Neuronal stem cell (in vitro differentiated cells): ENCODE measurements at places on chromosomes 11 and 22.
A peak's percentile ranks its signal among the peaks of the same experiment; 100 is the strongest.

- DNase-seq: no peak
These were observed 33.8 kb downstream of the TP53I11 start for GRCh38 chr11:44916801-44917385.

GRCh38 chr22:33018232-33018864, 39.8 kb downstream of the SYN3 start:
- DNase-seq: peak; percentile 48

DNA sequence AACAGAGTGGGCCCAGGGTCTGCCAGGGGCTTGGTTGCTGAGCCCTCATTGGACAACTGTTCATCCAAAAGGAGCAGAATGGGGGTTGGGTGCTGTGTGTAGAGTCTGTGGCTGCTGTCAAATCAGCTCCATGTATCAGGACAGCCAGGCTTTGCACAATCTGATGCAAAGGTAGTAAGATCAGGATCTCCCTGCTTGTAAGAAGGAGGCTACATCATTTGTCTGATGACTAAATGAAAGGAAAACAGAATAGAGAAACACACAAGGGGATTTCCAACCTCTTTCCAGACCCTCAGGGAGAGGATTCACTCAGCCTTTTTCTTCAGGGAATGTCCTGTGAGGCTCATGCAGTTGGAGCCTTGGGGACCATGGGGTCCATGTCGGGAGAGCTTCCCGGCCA, 7.2 kb downstream of the MICAL2 start:
- no peak for DNase-seq

GRCh38 chr11:87263979-87264378, 226.2 kb downstream of the TMEM135 start:
- DNase-seq: no peak

DNA sequence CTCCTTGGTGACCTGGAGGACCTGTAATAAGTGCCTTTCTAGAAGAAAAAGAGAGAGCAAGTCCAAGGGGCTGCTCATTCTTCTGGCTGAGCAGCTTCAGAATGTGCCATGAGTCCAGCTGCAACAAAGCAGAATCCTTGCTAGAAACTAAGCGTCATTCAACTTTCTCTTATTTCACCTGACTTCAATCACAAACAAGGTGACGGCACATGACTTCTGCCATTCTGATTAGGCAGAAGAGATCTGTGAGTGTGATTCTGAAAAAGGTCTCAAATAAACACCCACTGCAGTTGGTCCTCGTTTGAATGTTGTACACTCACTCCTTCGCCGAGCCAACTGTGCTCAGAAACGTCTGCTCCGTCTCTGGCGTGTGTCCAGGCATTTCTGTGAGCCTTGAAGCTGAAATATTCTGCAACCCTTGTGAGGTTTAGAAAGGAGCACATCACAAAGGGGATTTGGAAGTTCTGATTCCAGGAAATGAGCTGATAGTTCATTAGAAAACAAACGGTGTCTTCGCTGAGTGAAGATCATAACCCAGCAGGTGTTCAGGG, 623.8 kb upstream of the KIRREL3 start:
- DNase-seq: no peak
